C1 segment of cervical spinal cord (tissue), 14 donors: ENCODE measurements at places on chromosomes 7 and 10.

GRCh38 chr7:2529161-2530070 lies 9.8 kb downstream of the LFNG start:
- peak; percentile 51 for DNase-seq

GRCh38 chr10:13184730-13185514 lies 23.6 kb downstream of the MCM10 start:
- DNase-seq: no peak

GRCh38 chr7:18020138-18020715 lies 7.4 kb downstream of the PRPS1L1 start:
- no peak for DNase-seq

DNA sequence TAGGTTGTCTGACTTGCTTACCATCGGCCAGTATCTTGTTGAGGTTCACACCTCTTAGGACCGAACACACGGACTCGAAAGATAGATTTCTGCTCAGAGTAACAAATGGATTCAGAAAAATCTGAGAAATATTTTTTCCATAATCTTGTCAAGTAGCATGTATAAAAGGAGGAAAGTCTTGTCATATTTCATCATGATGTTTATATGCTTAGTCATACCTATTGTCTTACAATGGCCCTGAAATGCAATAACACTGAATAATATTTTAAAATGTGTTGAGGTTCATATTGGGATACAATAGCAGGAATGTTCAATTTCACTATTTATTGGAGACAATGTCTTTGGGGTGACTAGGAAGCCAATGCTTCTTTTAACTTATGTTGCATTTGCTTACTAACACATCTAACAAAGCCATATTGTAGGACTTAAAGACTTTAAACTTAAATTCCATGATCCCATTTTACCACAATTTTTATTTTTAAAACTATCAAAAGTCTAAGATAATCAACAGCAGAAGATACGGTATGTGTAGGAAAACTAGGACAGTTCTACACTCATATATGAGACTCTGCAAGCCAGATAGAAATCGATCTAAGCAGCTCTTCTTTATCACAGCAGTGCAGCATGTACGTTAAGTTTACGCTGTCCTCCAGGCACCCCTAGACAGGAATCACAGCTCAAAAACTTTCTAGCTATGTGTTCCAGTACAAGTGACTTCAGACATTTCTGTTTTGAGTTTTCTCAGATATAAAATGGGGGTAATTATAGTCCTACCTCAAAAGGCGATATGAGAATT lies 135.7 kb upstream of the CAV2 start:
- DNase-seq: no peak

DNA sequence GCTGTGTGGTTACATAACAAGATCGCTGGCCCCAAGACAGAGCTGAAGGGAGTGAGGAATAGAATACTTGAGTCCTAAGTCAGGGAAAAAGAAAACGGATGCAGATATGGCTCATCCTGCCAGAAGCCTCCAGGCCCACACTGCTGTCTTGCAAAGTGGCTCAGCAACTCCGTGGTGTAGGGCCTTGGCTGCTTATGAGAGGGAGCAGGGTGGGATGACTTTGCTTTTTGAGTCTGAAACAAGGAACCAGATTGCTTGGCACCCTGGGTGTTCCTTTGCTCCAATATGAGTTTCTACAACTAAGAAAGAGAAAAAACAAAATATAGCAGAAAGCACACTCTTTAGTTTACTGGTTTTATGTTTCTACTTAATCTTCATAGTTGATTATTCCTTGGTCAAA lies 193.8 kb upstream of the WDR11 start:
- DNase-seq: no peak

DNA sequence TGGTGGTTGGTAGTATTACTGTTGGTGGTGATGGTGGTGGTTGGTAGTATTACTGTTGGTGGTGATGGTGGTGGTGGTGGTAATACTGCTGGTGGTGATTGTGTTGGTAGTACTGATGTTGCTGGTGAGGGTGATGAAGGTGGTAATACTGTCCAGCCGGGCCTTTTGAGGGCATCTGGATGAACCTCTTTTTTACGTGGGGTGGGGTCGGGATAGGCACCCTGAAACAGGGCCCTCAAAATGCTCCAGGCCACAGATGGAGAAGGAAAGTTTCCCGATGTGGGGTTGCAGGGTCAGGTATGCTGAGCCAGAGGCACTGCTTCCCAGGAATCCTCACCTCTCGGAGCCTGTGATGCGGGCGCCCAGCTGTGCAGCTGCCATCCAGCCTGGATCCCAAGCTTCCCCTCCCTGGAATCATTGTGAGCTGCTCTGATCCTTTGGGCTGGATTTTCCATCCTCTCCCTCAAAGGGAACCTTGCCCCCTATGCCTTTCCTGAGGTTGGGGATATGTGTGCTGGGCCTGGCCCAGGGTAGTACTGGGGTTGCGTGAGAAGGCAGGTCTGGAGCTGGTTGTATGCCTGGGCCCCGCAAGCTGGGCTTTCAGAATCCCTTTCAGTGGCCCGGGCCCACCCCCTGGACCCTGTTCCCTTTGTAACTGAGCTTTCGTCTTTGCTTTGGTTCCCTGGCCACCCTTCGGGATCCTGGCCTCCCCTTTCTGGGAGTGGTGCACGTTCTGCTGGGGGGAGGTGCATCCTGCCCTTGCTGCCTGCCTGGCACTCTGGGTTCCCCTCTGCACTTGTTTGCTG lies 43.3 kb downstream of the DOCK1 start:
- DNase-seq: no peak

DNA sequence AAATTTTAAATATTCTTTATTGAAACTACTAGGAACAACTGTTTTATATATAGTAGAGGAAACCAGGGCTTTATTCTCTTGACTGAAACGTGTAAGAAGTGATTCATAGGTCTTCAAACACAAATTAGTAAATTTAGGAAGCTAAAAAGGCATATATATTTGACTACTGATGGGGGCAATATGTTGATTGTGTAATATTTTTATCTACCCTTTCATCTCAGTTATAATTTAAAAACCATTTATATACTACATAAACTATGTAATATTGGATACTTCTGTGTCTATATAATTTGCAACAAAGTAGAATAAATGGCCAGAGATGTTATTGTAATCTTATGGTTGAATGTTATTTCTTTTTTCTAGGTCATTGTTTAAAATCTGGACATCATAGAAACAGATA lies 269.3 kb upstream of the KAT6B start:
- DNase-seq: no peak

- no peak for DNase-seq
Observed at GRCh38 chr10:82826132-82826531, 951.1 kb downstream of the NRG3 start.

- peak; percentile 52 for DNase-seq
Observed at GRCh38 chr7:106421181-106421762, 136.5 kb upstream of the NAMPT start.

DNA sequence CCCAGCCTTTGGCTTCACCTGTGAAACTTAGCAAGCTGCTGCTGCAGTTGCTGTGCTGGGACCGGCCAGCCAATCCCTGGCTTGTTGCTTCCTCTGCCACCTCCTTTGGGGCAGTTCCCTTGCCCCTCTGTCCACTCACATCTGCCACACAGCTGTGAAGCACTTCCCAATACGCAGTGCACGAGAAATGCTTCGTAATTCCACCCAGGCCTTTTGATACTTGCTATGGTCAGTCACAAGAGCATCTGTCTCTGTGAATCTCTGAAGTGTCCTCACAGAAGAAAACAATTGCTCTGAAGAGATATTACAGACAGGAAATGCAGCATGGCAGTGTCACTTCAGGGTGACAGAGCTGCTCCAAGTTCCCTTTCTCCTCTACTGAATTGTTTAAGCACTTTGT lies 208.5 kb downstream of the PTEN start:
- DNase-seq: no peak

GRCh38 chr7:149005427-149006344 lies 22.6 kb downstream of the PDIA4 start:
- peak; percentile 63 for DNase-seq

- DNase-seq: no peak
Observed at GRCh38 chr10:28681928-28682750, 4.8 kb downstream of the BAMBI start.

DNA sequence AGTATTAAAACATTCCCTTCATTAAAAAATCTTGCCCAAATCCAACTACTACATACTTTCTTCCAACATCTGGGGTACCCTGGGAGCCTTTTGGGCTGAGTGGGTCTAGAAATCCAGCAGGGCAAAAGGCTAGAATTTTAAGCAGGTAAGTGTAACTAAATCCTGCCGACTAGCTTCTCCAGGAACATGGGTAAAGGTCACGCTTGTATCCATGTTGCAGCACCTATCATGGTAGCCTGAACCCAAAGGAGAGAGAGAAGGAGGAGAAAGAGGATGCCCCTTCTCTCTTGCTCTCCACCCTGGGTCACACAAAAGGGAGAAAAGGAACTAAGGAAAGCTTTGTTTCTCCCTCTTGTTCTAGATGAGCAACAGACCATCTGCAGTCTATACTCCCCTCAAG lies 53.3 kb downstream of the ZNF680 start:
- no peak for DNase-seq

DNA sequence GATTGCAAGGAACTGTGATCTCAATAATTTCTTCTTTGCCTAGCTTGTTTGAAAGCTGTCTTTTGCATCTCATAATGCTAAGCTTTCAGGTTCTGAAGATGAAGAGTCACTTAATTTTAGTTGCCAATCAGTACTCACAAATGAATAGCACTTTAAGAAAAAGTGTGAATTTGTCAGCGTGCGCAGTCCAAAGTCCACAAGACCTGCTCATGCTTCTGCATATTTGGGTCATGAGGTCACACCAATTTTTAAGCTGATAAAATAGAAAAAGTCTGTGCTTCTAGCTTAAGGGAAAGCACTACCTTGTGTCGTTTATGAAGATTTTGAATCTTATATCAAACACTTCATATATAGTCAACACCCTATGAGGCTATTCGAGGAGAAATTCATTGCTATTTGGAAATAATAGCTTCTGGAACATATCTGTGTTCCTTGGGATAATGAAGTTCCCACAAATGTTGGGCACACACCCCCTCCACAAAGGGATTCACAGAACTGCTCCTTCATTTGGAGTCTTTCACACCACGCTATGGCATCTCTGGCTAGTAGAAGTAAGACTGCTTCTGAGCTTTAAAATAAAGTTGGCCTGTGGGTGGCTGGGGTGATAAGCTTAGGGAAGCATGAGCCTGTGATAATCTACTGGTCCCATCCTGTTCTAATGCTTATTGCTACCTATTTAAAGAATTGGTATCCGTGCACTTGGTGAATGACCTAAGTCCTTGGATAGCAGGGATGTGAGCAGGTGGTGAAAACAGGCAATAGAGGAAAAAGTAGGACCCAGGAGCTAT lies 33.3 kb downstream of the A1CF start:
- no peak for DNase-seq

- DNase-seq: no peak
Observed at GRCh38 chr7:2605608-2606538, 25.9 kb upstream of the TTYH3 start.

DNA sequence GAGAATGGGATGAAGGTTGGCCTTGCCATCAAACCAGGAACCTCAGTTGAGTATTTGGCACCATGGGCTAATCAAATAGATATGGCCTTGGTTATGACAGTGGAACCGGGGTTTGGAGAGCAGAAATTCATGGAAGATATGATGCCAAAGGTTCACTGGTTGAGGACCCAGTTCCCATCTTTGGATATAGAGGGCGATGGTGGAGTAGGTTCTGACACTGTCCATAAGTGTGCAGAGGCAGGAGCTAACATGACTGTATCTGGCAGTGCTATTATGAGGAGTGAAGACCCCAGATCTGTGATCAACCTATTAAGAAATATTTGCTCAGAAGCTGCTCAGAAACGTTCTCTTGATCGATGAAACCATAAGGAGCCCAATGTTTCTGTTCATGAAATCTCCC lies 637 bp downstream of the RPEL1 start:
- no peak for DNase-seq
